CD4-positive, alpha-beta T cell treated with Interleukin-6 at 100 ng/mL for 8 hours (primary cell): ENCODE measurements at places on chromosomes 5 and 9.
A peak's percentile ranks its signal among the peaks of the same experiment; 100 is the strongest.

DNA sequence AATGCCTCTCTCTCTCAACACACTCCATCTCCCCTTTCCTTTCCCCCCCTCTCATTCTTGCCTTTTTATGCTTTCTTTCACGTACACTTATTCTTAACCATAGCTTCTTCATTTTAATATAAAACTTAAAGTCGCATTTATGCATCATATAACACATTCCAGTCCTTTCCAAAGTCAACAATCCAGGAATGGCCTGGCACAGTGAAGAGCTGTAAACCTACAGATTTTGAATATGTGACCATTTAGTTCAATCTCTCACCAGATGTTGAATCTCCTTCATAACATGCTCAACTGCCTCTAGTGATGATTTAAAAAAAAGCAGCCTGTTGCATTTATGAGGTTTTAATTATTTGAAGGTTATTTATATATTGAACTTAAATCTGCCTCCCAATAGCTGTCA lies 186.2 kb upstream of the GRAMD2B start:
- DNase-seq = no peak

DNA sequence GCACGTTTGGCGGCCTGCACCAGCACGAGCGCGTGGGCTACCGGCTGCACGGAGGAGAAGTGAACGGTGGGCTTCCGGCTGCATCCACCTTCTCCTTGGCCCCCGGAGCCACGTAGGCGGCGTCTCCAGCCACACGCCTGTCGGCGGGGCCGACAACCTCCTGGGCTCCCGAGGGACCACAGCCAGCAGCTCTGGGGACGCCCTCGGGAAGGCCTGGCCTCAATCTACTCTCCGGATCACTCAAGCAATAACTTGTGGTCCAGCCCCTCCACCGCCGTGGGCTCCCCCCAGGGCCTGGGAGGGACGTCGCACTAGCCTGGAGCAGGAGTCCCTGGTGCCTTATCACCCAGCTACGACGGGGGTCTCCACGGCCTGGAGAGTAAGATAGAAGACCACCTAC lies 73.7 kb downstream of the INSL6 start:
- DNase-seq = no peak

DNA sequence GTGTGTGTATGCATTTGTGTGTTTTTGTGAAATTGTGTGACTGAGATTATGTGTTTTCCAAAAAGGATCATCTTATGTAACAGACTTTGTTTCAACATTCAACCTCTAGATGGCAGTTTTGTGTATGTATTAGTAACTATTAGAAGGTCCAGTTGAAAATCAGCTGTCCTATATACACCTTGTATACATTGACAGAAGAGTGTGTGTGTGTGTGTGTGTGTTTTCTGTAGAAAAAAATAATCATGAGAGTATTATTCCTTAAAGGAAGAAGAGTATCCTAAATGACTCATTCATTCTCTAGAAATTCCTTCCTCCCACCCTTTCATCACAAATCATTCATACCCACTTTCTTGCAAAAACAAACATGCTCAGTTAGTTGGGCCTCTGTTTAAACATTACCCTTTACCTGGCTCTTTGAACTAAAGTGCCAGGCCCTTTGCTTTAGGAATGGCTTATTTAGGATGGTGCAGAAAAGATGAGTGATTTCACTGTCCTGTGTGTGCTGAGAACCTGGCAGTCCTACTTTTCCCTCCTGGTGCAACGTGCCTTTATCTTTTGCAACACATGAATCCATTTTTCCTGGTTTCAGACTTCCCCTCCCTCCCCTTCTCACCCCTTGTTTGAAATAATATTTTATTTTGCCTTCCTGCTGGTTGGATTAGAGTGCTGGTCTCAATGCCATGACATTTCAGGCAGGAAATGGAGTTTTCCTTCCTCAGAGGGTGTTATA lies 152.2 kb downstream of the ARHGAP26 start:
- DNase-seq = peak; percentile 17

DNA sequence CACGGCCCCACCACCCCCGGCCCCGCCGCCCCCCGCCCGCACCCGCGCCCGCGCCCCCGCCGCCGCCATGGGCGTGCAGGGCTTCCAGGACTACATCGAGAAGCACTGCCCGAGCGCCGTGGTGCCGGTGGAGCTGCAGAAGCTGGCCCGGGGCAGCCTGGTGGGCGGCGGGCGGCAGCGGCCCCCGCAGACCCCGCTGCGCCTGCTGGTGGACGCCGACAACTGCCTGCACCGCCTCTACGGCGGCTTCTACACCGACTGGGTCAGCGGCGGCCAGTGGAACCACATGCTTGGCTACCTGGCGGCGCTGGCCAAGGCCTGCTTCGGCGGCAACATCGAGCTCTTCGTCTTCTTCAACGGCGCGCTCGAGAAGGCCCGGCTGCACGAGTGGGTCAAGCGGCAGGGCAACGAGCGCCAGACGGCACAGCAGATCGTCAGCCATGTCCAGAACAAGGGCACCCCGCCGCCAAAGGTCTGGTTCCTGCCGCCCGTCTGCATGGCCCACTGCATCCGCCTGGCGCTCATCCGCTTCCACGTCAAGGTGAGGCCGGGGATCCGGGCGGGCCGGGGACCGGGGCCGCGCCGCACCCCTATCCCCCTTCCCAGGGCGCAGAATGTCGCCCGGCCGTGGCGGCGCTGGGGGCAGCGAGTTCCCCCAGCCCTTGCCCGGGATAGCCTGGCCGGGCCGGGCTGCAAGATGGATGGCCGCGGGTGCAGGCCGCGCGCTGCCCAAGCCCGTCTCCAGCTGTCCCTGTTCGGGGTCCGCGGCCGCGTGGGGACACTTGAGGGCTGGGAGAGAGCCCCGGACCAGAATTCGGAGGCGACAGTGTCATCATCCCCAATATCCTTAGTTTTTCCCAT lies 594 bp downstream of the FAM120A start:
- peak; percentile 26 for DNase-seq

DNA sequence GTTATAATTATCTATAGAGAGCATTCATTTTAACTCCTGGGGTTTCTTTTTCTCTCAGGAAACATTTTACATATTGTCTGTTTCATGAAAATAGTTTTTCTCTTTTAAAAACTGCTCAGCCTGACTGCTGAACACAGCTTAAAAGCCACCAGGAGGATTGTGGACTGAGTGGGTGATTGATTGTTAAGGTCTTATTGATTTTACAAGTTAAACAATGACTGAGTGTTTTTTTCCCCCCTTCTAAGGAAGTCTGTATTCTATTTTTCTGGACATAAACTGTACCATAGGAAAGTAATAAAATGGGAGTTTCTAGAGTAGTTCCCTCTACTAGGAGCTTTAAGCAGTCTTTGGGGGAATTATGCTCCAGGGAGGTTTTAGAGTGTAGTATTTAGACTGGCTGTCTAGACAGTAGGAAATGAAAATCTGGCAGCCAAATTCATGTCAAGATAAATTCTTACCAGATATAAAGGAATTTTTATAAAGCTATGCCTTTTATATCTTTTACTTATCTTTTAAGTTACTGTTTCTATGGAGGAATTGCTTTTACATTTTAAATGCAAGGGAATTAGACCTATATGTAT lies 463.9 kb downstream of the PRR16 start:
- no peak for DNase-seq

- no peak for DNase-seq
Observed at GRCh38 chr5:172491481-172491880, 37.2 kb upstream of the SH3PXD2B start.

GRCh38 chr5:83549674-83550073 lies 78.1 kb downstream of the VCAN start:
- DNase-seq = no peak

DNA sequence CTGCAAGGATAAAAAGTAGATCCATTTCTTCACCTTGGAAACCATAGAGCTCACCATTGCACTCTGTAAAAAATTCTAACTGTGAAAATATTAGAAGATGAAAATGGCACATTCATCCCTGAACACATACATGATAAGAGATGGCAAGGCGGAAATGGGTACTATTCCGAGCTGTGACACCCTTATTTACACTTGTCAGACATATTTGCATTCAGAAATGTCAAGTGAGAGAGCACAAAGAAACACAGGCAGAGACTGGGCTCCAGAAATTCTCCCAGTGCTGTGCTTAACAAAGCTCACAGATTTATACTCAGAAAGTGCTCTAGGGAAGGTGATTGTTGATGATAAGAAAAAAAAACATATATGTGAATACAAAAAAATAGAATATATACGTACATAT lies 170.3 kb upstream of the PUM3 start:
- no peak for DNase-seq

DNA sequence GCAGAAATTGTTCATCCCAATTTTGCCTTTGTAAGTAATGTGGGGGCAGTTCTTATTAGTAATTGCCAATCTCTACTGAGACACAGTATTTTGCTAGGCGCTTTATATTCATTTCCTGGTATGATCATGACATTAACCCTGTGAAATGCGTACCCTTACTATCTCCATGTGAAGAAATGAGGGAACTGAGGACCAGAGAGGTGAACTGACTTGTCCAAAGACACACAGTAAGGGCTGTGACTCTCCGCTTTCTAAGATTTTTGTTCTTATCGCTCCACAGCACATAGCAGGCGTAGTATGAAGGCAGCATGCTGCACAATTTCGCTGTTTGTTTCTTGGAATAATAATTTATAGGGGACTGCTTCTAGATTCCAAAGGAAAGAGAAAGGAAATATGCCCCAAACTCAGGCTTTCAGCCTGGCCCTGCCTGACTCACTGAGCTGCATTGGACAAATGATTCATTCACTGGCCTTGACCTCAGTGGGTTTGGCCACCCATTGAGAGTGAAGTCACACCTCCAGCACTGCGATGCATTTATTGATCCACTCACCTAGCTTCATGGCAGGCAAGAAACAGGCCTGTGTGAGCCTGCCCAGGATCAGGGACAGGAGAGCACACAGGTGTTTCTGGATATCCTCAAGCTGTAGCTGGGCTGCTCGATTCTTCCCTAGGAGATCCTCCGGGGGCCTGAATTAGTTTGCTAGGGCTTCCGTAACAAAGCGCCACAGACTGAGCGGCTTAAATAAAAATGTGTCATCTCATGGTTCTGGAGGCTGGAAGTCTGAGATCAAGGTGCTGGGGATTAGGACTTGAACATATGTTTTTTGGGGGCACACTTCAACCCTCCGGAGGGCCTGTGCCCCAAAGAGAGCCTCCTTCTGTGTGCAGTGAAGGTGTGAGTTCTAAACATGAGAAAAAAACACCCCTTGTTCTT lies 7.2 kb upstream of the DUSP1 start:
- DNase-seq = no peak
